ENCODE measurements at places on chromosomes 3 and 15.

DNA sequence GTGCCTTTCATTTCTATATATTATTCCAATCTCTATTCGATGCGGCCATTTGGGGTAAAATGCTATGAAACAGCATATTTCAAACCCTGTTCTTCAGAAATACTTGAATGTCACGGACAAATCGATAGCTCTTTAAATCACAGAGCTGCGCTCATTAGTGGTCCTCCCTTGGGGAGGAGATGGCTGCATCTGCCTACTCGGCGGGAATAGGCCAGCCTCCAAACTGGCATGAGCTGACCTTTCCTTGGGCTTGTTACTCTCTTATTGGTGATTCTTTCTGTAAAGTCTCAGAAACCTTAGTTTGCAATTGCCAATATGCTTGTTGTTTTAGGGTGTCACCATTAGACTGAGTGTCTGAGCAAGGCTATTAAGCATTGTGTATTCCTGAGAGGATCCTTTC, 120.9 kb downstream of the BDH1 start:
- DNase-seq = no peak

- no peak for DNase-seq
Observed at GRCh38 chr15:71223516-71223915, 108.2 kb downstream of the THSD4 start.

- DNase-seq = no peak
Observed at GRCh38 chr3:39540162-39540921, 72.9 kb downstream of the MOBP start.

DNA sequence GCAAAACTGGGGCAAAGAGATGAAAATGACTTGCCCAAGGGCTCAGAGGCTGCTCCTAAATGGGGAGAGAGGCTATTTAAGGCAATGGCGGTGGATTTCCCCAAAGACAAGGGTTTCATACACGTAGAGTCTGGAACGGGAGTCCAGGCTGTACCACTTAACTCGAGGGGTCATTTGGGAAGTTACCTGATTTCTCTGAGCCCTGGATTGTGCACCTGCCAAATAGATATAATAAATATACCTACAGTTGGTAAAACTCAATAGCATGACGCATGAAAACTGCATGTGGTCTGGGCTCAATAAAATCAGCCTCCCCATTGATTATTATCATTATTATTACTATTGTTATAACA, 1.3 kb upstream of the ITPR1 start:
- DNase-seq = no peak

- no peak for DNase-seq
Observed at GRCh38 chr15:35697549-35698299, 151.8 kb upstream of the DPH6 start.

- no peak for DNase-seq
Observed at GRCh38 chr3:131922356-131922755, 112.5 kb downstream of the CPNE4 start.

GRCh38 chr3:108271626-108272025, 24.7 kb upstream of the HHLA2 start:
- DNase-seq = no peak

DNA sequence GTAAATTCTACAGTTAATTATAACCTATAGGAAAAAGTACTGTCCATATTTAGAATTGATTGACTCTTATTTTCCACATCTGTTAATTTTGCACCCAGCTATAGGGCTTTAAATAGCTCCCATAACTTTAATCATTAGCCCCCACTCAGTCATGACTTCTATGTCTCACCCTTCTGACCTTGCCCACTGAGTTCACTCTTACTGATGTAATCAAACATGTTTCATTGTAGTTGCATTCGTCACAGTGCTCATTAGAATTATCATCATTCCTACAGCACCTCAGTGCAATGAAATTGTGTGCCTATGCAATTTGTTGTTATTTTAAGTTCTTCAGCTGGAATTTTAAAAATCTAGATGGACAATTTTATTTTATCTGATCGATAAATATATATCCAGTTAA, 151.4 kb downstream of the TIGIT start:
- no peak for DNase-seq

DNA sequence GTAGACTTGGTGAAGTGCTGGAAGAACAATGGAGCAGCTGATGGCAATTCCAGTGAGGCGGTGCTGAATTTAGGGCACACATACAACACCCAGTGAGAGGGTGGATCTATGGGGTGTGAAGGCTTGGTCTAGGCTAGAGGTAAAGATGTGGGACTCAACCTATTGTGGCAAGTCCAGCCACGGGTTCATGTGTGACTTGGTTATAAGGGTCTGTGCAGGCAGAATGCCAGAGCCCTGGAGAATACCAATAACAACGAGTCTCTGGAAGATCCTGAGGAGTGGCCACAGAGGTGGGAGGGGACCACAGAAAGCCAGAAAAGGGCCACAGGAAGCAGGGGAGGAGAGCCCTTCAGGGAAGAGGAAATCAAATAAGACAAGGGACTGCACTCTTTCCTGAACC, 55.0 kb downstream of the VGLL4 start:
- DNase-seq = no peak
